HEK293T (cell line): ENCODE measurements at places on chromosomes 6 and 20.

DNA sequence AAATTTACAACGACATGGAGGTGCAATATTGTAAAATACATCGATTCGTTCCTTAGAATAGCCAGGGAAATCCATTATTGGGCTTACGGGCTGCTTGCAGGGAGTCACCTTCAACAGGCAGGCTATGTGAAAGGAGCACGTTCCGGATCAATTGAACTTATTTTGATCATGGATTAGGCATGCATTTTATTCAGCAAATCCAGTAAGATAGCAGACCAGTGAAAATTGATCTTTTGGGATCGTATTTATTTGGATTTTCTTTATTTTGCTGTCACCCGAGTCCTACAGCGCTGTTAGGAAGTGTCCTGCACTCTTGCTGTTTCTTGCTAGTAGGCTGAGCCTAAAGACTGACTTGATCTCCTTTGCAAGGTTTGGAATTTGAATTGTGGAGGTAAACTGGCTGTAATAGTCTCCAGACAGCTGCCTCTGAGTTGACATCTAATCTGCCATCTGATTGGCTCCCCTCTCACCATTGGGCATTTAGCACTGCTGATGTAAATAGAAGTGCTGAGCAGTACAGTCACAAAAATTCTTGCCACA, 3.0 kb downstream of the ARID1B start:
- DNase-seq: peak; percentile 68

GRCh38 chr6:112289038-112289566, 34.7 kb upstream of the LAMA4 start:
- DNase-seq: peak; percentile 39

DNA sequence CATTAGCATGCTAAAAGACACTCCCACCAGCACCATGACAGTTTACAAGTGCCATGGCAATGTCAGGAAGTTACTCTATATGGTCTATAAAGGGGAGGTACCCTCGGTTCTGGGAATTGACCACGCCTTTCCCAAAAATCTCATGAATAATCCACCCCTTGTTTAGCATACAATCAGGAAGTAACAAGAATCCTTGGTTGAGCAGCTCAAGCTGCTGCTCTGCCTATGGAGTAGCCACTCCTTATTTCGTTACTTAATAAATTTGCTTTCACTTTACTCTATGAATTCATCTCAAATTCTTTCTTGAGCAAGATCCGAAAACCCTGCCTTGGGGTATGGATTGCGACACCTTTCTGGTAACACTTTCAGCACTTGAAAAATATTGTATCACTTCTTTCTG, 243.0 kb downstream of the BMP2 start:
- no peak for DNase-seq

GRCh38 chr20:39874049-39874893, 814.8 kb downstream of the MAFB start:
- DNase-seq: peak; percentile 70

GRCh38 chr6:113651120-113651519, 206.0 kb upstream of the MARCKS start:
- no peak for DNase-seq
